ENCODE measurements at places on chromosomes 5 and 9.

DNA sequence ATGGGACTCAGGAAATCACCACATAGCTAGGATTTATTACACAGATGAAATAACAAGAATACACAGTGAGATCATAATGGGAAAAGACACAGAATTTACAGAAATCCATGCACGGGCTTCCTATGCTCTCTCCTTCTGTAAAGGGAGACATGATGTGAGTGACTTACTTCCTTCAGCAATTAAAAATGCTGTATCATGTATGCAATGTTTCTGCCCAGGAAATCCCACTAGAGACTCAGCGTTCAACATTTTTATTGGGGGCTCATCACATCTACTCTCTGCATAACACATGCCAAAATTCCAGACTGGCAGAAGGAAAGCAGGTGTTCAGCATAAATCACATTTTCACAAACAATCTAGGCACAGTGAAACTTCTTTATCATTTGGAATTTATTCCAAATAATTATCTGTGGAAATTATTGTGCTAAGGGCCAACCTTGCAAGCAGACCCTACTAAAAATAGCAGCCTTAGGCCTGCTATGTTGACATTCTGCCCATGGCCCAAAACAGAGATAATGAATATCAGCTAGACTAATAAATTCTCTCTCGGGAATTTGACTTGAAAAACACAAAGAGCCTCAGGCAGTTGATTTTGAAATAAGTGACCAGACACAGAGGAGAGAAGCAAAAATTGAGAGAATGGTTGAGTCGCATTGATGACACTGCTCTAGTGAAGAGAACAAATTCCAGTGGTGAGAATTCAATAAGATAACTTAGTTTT lies 31.4 kb upstream of the SELENOP start:
- no peak for DNase-seq

DNA sequence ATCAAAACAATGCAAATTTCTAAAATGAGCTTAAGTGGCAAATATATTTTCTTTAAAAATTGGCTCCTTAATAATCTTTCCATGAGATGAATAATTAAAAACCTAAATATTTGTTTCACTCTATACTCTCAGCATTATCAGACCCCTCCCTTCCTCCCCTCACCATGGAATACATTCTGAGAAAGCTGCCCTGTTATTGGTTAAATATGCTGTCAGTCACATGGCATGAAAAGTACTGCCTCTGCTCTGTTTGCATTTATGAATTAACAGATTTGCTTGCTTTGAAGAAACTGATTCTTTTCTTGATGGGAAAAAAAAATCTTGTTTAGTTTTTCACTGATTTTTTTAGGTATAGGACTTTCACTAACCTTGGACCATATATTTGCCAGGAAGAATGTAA lies 17.0 kb upstream of the RPS23 start:
- DNase-seq = no peak

DNA sequence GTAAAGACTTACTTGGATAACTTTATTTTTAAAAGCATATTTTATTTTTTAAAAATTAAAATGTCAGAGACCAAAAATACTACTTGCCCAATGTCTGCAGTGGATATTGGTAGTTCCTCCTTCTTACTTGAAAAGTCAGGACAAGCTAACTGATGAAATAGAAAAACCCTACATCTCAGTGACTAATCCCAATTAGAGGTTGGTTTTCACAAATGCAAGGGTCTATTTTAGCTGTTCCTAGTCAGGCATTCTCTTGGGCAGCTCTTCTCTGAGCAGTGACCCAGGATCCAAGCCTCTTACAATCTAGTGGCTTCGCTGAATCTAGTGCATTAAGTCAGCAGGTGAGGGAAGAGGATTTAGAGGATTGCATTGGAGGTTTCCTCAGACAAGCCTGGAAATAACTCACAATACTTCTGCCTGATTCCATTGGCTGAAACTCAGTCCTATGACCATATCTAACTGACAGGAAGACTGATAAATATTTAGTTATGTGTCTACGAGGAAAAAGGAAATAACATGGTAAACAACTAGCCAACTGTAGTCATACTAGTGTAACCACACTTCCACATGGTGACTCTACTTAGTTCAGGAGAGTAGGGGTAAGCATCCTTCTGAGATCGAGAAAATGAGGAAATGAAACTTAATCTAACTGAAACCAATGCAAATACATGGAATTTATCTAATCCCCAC lies 34.2 kb upstream of the MIER3 start:
- no peak for DNase-seq

- DNase-seq = no peak
Observed at GRCh38 chr5:115940080-115940810, 22.0 kb upstream of the LVRN start.

- DNase-seq = no peak
Observed at GRCh38 chr9:114888607-114889006, 41.8 kb downstream of the TNFSF8 start.

- DNase-seq = no peak
Observed at GRCh38 chr9:121283080-121283398, 15.1 kb downstream of the GSN start.

DNA sequence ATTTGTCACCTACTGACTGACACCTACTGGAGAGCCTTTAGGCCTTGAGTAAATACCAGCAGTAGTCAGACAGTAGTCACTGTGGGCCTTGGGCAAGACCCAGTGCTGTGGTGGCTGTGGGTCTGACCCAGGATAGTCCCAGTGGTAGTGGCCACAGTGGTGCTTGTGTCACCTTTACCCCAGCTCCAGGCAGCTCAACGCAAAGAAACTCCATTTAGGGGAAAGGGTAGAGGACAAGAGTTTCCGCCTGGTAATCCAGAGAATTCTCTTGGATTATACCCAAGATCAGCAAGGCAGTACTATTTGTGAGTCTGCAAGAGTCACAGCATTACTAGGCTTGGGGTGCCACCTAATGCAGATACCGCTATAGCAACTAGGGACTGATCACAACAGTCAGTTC lies 28.9 kb downstream of the CERT1 start:
- DNase-seq = no peak

GRCh38 chr9:5644501-5644900 lies 15.6 kb downstream of the RIC1 start:
- DNase-seq = no peak

DNA sequence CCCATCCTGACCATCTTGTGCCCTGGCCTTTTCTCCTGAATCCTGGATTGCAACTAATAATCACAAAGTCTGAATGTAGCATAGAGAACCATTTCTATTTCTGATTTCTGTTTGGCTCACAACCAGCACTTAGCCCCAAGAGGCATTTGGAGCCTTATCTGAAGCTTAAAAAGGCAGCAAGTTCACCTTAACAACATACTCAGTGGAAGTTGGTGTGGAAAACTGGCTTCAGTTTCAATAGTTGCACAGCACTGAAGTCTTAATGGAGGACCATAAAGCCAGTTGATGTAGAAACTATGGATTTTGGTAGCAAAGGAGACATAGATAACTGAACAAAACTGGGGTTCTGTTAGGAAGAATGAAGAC lies 574.1 kb downstream of the PSAT1 start:
- no peak for DNase-seq

- no peak for DNase-seq
Observed at GRCh38 chr9:85007748-85008147, 338.2 kb downstream of the NTRK2 start.

DNA sequence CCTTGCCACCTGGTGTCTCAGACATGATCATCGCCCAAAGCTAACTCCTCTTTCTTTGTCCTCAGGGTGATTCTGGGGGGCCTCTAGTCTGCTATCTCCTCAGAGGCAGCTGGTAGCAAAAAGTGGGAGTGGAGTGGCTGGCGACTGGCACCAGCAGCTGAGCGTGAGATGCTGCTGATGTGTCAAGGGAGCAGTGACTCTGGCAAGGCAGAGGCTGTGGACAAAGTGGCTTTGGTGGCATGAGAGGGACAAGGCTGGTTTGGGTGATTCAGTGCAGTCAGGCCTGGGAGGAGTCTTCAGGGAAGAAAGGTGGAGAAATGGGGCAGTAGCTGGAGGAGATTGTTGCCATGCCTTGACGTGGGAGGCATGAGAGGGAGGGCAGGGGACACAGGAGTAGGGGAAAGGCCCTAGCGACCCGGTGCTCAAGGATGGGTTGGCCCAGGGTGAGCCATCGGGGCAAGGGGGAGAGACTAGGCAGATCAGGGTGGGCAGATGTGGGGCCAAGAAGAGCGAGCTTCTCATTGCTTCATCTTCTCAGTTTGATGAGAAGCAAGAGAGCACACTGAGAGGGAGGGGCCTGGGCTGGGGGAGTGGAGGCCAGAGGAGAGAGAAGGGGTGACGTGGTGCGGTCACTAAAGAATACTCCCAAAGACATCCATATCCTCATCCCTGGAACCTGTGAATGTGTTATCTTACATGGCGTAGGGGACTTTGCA lies 64.2 kb upstream of the SPTLC1 start:
- no peak for DNase-seq

- peak; percentile 33 for DNase-seq
Observed at GRCh38 chr9:93116072-93116961, 17.7 kb downstream of the NINJ1 start.

DNA sequence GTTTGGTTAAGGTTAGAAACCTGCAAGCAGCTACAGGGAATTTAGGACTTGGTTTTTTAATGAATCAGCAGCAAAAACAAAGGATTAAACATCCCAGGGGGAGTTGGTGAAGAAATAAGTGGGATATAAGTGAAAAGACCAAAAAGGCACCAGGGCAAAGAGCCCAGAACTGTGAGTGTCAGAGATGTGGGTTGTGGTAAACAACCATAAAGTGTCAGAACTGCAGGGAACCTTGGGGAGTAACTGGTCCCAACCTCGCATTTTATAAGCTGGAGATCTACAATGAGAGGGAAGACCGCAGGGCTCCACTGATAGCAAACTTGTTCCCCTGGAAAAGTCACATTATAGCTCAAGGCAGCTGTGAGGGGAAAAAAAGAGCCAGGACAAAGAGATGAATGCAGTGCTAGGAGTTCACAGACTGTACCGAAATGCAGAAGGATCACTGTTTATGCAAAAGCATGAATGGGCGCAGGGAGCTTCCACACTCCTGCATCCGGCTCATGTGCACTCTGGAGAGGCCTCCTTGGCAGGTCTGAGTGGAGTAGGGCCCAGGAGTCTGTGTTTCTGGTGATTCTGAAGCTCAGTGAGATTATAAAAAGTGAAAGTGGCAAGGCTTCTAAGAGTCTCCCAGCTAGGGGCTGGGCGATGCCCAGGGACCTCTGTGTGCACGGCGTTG lies 156.3 kb downstream of the GOLPH3 start:
- DNase-seq = no peak

DNA sequence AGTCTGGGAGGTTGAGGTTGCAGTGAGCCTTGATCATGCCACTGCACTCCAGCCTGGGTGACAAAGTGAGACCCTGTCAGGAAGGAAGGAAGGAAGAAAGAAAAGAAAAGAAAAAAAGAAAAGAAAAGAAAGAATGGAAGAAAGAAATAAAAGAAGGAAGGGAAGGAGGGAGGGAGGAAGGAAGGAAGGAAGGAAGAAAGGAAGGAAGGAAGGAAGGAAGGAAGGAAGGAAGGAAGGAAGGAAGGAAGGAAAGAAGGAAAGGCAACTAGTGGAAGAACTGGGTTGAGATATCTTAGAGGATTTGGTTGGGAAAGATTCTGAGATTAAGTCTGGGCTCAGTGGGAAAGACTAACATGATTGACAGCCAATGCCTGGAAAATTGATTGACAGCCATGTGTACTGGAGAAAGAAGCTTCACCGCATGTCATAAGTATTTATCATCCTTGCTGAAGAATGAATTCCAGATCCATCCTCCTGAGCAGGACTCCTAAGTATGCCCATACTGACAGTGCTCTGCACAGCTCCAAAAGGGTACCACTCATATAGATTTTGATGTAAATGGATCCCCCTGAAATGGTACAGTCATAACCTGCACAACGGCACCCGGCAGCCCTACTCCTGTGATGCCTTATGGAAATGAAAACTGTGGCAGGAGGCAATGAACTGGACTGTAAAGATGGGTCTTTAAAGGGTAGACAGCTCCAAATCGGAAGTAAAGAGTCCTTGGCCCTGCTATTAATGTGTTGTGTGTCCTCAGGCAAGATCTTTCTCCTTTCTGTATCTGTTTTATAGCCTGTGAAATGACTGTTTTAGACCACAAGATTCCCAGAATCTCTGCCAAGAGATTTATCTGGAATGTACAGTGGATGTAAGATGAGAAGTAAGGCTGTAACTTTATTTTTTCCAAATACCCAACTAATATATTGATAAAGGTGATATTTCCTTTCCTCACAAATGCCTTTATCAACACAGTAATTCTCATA lies 16.9 kb upstream of the ADRA1B start:
- no peak for DNase-seq

DNA sequence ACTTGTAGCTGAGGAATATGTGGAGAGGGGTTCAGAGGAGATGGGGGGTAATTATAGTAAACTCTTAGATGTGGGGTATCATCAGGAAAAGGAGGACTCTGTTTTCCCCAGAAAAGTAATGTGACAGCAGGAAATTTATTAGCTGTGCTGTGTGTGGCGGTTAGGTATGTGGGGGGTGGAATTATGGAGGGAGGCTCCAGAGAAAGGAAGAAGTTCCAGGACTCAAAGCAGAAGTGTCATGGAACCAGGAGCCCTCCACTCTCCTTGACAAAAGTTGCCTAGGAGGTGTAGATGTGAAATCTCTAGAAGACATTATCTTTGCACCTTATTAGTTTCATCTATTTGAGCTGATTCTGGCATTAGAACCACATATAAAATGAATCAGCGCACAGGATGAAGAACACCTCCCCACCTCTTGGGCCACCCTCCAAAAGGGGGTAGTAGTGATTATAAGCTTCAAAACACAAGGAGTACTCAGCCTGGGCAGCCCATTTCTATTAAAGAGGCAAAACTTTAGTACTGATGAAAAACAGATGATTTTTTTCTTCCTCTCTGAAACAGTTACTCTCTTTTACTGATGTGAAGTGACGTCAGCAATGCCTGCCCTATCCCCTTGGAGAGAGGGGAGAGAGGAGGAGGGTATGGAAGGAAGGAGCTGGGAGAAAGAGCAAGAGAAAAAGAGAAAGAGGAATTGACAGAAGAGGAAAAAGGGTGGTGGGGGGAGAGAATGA lies 18.2 kb downstream of the NR2F1 start:
- no peak for DNase-seq

GRCh38 chr5:83277154-83277553 lies 194.4 kb upstream of the VCAN start:
- no peak for DNase-seq

DNA sequence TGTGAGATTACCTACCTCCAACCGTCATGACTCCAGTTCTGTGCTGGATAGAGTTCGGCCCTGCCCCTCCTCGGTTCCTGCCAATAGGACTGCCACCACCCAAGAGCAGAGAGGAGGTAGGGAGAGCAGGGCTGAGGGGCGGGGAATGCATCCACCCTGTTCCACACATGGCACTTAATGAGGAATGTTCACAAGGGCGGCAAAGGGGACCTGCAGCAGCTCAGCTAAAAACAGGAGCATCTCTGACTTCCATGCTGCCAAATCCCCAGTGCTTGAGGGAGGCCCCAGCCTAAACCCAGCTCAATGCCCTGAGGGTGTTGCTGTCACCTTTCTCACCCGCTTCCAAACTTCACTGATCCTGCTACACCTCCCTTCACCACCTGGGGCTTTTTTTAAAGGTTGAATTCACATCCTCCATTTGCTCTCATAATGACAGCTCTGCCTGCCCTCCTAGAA lies 7.8 kb upstream of the DELE1 start:
- peak; percentile 25 for DNase-seq

- DNase-seq = no peak
Observed at GRCh38 chr9:5510989-5511388, 658 bp downstream of the PDCD1LG2 start.

- DNase-seq = no peak
Observed at GRCh38 chr9:109020581-109021511, 7.5 kb upstream of the CTNNAL1 start.

- no peak for DNase-seq
Observed at GRCh38 chr5:116406306-116407041, 168.1 kb downstream of the SEMA6A start.

GRCh38 chr5:95631991-95632675 lies 12.2 kb downstream of the GPR150 start:
- DNase-seq = peak; percentile 25

- no peak for DNase-seq
Observed at GRCh38 chr5:91591076-91591475, 208.0 kb upstream of the ARRDC3 start.
